ENCODE measurements at places on chromosomes 16 and 17.
A peak's percentile ranks its signal among the peaks of the same experiment; 100 is the strongest.

GRCh38 chr16:57642160-57643135 lies 14.0 kb downstream of the ADGRG1 start:
- no peak for DNase-seq

DNA sequence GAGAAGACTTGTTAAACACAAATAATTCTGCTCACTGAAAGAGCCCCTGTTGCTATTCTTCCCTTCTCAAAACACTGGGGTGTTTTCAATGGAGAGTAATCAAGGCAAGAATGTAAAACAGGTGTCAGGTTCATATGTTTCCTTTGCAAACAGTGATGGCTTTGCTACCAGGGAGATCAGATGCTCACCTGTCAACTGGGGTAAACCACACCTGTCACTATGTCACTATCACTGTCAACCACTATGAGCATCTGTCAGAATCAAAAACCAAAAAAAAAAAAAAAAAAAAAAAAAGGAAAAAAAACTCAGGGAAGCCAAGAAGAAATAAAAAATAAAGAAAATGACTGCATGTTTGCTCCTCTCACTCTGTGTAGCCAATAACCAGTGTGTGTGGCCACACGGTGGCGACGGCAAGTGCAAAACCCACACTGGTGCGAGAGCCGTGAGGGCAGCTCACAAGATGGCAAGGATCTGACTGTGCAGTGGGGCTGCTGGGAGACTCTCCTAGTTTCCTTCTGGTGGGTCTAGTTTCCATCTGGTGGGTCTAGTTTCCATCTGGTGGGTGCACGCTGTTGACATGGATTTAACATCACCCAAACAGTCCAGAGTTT lies 22.7 kb downstream of the USP22 start:
- no peak for DNase-seq

DNA sequence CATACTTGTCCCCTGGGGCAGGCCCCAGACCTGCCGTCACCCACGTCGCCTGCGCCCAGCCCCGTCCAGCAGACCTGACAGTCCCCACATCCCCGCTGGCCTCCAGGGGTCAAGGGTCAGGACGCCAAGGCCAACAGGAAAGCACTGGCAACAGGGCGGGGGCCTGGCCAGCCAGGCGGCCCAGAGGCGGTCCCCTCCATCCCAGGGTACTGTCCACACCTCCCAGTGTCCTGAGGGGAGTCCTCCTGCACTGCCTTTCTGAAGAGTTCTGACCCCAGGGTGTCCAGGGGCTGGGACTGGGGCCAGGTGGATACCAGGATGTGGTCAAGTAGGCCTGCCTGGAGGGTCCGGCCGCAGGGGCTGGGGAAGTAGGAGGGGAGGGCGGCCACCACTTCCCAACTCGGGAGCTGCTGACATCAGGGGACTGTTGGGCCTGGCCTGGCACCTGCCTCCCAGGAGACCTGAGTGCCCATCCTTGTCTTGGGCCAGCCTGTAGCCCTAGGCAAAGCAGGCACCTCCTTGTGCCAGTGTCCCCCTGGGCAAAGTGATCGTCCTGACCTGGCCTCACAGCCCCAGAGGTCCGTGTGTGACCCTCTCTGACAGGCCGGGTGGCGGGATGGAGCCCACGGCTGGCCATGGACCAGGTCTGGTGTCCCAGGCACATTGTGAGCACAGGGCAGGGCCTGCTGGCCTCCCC lies 6.7 kb upstream of the AXIN1 start:
- DNase-seq = no peak

DNA sequence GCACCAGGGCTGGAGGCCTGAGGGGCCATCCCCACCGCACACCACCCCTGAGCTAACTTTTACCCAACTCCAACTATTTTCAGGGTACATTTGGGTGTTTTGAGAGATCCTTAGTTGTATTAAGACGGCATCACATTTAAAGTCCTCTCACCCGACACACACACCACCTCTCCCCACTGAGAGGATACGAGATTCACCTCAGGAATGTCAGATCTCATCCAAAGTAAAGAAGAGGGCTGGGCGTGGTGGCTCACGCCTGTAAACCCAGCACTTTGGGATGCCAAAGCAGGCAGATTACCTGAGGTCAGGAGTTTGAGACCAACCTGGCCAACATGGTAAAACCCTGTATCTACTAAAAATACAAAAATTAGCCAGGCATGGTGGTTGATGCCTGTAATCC lies 88.4 kb downstream of the RBFOX3 start:
- no peak for DNase-seq

GRCh38 chr17:75909812-75910274 lies 5.2 kb upstream of the MRPL38 start:
- DNase-seq = no peak

GRCh38 chr17:74962622-74963394 lies 9.8 kb downstream of the HID1 start:
- DNase-seq = no peak

DNA sequence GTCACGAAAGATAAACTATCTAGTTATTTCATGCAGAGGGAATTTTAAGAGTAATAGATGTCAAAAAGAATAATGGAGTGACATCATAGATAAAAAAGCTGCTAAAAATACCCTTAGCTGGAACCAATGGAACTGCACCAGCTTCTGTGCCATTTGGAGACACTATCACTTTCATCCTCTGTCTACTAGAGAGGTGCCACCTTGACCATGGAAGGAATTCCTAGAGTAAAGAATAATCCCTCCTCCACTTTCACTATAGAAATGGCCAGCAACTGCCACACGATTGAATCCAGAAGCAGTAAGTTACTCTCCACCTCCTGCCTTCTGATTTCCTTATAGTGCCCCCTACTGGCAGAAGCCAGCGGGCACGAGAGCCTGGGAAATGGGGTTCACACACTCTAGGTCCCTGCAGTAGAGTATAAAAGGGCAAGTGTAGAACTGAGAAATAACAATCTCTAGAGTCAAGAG lies 2.8 kb upstream of the ALDH3A2 start:
- peak; percentile 77 for DNase-seq

GRCh38 chr17:48543107-48543853 lies 1.6 kb downstream of the HOXB2 start:
- DNase-seq = peak; percentile 89

DNA sequence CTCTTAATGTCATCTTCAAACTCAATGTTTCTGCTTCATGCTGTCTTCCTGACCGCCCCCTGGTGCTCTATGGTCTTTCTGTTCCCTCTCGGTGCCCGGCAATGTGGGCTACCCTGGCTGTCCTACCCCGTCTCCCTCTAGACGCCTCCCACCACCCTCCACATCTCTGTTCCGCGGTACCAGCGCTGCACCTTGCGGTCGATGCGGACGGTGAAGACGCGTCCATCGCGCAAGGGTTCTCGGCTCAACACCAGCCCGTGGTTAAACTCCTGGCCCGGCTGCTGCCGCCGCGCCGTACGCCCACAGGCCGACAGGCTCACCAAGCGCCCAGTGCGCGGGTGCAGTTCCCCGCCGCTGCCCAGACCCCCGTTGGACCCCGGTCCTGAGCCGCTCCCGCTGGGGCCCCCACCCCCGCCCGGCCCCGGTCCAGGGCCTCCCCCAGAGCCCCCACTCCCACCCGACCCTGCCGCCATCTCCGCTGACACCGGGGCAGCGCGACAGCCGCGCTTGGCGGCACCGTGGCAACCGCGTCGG lies at the start of gene NEURL4:
TSS of gene NEURL4 (minus strand) at position 496 of the 534 bp plus-strand sequence. CDS start at position 473, 23 bp downstream.
- DNase-seq = no peak

GRCh38 chr17:32502710-32503109 lies 15.9 kb downstream of the CDK5R1 start:
- no peak for DNase-seq

GRCh38 chr16:55189682-55190636 lies 134.0 kb upstream of the IRX6 start:
- no peak for DNase-seq

GRCh38 chr17:61159221-61159814 lies 240.3 kb upstream of the TBX2 start:
- no peak for DNase-seq

- no peak for DNase-seq
Measured at GRCh38 chr17:32916134-32916533, 11.8 kb upstream of the TMEM98 start.

DNA sequence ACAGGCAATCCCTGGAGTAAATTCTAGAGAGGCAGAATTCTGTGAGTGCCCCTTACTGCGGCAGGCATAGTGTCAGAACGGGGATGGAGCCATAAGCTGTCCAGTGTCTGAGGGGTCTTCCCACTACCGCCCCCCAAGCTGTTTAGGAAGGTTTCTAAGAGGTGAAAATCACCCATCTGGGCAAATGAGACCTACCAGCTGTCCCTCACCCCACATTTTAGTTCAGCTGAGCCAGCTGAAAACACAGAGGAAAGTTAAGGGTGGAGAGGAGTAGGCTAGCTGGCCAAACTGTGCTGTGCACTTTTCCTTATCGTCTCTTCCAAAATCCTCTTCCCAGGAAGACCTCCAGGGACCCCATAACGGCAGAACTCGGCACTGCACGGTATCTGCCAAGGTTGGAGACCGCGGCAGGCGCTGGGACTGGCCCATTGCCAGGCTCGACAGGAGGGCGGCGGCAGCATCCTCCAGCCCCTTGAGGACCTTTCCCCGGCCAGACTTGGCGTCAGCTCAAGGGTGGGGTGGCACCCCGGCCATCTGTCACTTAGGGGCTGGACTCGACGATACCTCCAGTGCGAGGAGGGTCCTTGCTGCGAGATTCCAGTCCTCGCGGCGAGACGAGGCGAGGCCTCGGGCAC lies 955 bp downstream of the ACLY start:
- peak; percentile 76 for DNase-seq

- DNase-seq = no peak
Measured at GRCh38 chr17:17165666-17166308, 40.3 kb downstream of the PLD6 start.

- DNase-seq = no peak
Measured at GRCh38 chr17:8071496-8071895, 16.0 kb downstream of the ALOX12B start.

Data from activated CD8-positive, alpha-beta memory T cell treated with anti-CD3 and anti-CD28 coated beads for 24 hours (primary cell).